ENCODE measurements at places on chromosomes 6 and 20.

- no peak for DNase-seq
Measured at GRCh38 chr20:18138266-18138582, 561 bp downstream of the KAT14 start.

GRCh38 chr6:161674930-161675682 lies 401.2 kb upstream of the AGPAT4 start:
- no peak for DNase-seq

GRCh38 chr6:124757560-124757959 lies 204.7 kb upstream of the RNF217 start:
- no peak for DNase-seq

GRCh38 chr6:130696806-130697205 lies 130.4 kb upstream of the SMLR1 start:
- DNase-seq, result no peak

- no peak for DNase-seq
Measured at GRCh38 chr6:158353883-158354877, 41.9 kb downstream of the TULP4 start.

- no peak for DNase-seq
Measured at GRCh38 chr6:5617179-5617578, 355.9 kb downstream of the FARS2 start.

DNA sequence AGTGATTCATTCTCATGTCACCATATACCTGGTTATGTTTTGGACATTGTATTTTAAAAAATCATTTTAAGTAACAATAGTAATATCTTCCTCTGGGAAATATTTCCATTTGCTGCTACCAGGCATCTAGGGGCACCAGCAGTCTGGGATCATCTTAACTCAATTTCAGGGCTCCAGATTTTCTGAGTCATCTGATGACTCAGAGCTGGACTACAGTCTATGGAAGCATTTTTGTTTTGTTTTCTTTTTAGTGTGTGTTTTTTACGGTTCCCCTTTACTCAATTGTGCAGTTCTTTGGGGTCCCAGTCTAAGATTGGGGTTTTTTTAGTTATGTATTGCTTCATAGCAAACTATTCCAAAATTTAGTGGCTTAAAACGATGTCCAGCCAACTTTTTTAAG lies 5.7 kb upstream of the FKBP5 start:
- no peak for DNase-seq

GRCh38 chr6:126039284-126039683 lies 52.9 kb downstream of the TRMT11 start:
- DNase-seq, result no peak

- DNase-seq, result no peak
Measured at GRCh38 chr20:63766695-63767426, 27.3 kb downstream of the SLC2A4RG start.

- no peak for DNase-seq
Measured at GRCh38 chr6:158666628-158667359, 16.9 kb downstream of the SYTL3 start.

DNA sequence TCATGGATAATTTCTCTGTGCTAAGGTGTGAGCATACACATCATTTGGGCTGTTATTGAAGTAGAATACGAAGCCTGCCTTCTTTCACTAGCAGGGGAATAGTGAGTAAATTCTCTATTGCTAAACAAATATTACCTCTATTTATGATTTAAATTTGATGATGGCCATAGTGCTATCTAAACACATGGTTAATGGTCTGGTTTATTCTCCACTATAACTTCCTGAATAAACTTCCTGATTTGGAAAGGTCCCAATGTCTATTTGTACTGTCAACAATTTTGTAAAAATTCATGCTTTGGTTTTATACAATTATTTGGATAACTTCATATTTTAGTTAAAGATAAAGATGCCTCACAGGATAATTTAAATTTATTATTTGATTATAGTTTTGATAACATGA lies 400.8 kb downstream of the ARHGAP18 start:
- no peak for DNase-seq

GRCh38 chr20:8515810-8516435 lies 383.9 kb downstream of the PLCB1 start:
- DNase-seq, result no peak

GRCh38 chr6:1498491-1499113 lies 109.2 kb downstream of the FOXF2 start:
- no peak for DNase-seq

GRCh38 chr20:49386848-49387580 lies 95.5 kb downstream of the KCNB1 start:
- DNase-seq, result no peak

- no peak for DNase-seq
Measured at GRCh38 chr6:25942561-25943147, 12.2 kb upstream of the SLC17A2 start.

- DNase-seq, result no peak
Measured at GRCh38 chr6:164200071-164200470, 785.6 kb downstream of the QKI start.

GRCh38 chr20:11064946-11065345 lies 391.1 kb upstream of the JAG1 start:
- no peak for DNase-seq

- no peak for DNase-seq
Measured at GRCh38 chr6:135665935-135666334, 168.4 kb upstream of the AHI1 start.

DNA sequence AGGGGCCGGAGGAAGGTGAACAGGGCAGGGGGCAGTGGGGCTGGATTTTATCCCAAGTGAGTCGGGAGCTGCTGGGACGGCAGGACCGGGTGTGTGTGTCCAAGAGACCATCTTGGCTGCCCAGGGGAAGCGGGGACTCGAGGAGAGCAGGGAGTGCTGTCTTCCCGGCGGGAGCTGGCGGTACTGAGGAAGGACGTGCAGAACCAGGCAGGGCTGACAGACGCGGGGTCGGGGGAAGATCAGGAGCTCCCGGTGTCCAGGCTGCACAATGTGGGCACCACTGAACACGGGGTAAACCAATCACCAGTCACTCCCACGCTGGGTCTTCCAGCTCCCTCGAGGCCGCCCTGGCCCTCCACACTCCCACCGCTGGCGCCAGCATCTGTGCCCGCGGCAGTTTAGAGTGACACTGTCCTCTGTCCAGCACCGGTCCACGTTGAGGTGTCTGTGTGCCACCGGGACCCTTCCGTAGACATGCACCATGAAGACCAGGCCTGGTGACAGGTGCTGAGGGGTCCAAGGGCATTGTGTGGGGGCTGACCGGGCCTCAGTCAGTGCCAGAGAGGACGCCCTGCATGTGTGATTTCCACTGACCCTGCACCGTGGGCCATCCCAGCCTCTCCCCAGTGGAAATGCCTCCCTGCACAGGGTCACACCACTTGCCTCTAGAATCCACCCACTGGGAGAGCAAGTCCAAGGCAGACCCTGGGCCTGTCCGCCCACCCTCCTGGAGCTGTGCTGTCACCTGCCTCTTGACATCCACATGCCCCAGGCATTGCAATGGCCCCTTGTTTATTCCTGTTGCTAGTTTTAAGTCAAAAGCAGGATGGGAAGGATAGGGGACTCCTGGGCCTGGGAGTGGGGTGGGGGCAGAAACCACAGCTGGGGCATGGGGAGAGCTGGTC lies 401.9 kb downstream of the TAF4 start:
- DNase-seq, result no peak

Measured in activated naive CD4-positive, alpha-beta T cell treated with anti-CD3 and anti-CD28 coated beads, Interleukin-2, amount 10 ng/mL, durations not matched to agents 7 days and 5 days (primary cell).